ENCODE measurements at places on chromosomes 7 and 10. TPM values are rescaled to one million over a fixed set of nuclear protein-coding genes. Genes with fewer than 3 reads are reported as not detected.

GRCh38 chr7:156777364-156778069 is 115.5 kb downstream of the LMBR1 start:
- no peak for DNase-seq

GRCh38 chr7:135758531-135758932 is 9.9 kb upstream of the FAM180A start:
- DNase-seq, result peak; percentile 52

- DNase-seq, result no peak
Observed at GRCh38 chr10:78170026-78170475, 136.4 kb downstream of the RPS24 start.

- DNase-seq, result no peak
Observed at GRCh38 chr7:106863274-106863997, 1.6 kb upstream of the PIK3CG start.

DNA sequence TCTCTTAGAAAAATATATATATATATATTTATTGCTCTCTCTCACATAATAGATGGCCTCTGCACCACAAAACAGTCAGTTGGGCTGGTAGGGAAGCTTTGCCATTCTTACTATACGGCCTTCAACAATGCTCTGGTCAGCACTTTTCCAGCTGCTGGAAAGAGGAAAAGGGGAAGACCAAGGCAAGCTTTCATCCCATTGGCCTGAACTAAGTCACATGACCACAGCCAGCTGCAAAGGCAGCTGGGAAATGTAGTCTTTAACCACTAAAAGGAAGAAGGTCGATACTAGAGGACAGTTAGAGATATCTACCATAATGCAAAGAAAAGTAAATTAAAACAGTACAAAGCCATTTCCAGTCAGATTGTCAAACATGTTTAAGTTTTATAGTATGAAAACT is 58.4 kb upstream of the MACROH2A2 start:
- DNase-seq, result no peak

- DNase-seq, result no peak
Observed at GRCh38 chr7:2499719-2500430, 19.7 kb upstream of the LFNG start.

DNA sequence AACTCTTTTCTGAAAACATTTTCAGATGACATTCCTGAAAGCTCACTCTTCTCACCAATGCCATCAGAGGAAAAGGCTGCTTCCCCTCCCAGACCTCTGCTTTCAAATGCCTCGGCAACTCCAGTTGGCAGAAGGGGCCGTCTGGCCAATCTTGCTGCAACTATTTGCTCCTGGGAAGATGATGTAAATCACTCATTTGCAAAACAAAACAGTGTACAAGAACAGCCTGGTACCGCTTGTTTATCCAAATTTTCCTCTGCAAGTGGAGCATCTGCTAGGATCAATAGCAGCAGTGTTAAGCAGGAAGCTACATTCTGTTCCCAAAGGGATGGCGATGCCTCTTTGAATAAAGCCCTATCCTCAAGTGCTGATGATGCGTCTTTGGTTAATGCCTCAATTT is 16.5 kb downstream of the ANLN start:
- no peak for DNase-seq

GRCh38 chr7:50812841-50813475 is 30.3 kb upstream of the GRB10 start:
- DNase-seq, result peak; percentile 83

- peak; percentile 66 for DNase-seq
Observed at GRCh38 chr7:55020466-55020871, 1.7 kb downstream of the EGFR start.

GRCh38 chr7:116801092-116801710 is 61.2 kb upstream of the CAPZA2 start:
- DNase-seq, result no peak

GRCh38 chr7:43649755-43650274 is 66.9 kb downstream of the STK17A start:
- DNase-seq, result no peak

GRCh38 chr10:86341361-86341811 is 25.2 kb downstream of the GRID1 start:
- peak; percentile 25 for DNase-seq

GRCh38 chr7:47406801-47407129 is 175.1 kb downstream of the TNS3 start:
- DNase-seq, result no peak

- DNase-seq, result no peak
Observed at GRCh38 chr7:150337659-150338081, 3.8 kb downstream of the RARRES2 start.

DNA sequence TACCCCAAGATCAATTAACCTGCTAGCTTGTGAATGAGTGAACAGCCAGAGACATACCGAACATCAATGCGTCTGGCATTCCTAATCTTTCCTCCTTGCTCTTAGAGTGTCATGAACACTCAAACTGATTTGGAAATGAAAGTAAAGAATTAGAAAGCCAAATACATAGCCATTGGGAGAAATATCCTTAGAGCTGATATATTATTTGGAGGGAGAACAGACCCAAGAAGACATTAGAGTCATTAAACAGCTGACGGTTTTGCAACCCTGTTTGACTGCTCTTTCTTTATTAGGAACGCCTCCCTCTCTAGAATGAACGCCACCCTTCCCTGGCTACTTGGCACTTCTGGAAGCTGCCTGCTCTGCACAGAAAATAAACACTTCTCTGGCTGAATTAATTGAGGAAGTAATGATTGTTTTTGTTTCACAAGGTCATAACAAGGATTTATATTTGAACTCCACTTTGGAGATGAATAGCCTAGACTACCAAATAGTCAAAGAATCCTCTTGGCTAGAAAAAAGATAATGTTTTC is 42.8 kb downstream of the CTTNBP2 start:
- no peak for DNase-seq

DNA sequence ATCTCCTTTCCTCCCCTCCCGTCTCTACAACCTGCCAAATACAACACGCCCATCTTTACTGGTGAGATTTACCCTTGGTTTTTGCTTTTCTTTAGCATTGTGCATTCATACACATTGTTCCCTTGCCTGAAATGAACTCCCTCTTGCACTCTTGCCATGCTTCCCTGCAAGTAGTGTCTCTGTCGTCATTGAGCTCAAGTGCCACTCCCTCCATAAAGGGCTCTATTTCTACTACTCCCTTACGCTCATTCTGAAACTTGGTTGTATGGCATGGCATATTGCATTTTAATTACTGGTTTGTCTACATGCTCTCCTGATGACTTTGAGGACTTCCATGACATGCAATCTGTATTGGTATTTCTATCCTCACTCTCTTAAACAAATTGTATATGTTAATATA is 242.7 kb downstream of the THSD7A start:
- no peak for DNase-seq

DNA sequence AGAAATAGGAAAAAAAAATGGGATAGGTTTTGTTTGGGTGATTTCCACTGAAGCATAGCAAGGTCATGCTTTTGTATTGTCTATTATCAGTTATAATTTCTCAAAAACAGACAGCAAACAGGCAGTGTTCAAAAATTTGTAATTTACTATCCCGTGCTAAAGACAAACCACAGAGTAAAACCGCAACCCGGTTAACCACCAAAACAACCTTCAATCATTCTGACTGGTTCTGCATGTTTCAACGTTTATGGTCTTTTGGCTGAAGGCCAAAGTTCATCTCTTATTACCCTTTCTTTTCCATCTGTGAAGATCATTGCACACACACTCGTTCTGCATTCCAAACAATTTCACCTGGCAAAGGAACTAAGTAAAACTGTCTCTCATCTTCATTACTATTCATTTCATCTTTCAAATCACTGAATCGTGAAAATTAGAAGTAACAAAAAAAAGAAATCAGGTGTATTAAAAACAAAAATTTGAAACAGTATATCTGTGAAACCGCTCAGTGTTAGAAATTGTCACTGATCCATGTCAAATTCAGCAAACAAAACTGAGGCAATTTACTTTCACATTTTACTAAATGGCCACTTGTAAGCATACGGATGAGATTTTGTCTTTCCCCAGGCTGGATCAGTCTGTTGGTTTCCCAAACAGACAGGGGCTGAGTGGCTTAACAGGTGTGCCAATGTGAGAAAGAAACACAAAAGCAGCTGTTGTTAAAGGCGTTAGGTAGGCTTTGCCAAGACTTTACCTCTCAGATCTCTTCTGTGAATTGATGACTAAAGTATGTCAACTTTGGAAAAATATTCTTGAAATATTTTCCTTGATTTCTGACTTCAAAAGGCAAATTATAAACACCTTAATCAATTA is 539.6 kb downstream of the CNTNAP2 start:
- DNase-seq, result no peak

- no peak for DNase-seq
Observed at GRCh38 chr7:2608921-2609411, 22.8 kb upstream of the TTYH3 start.

DNA sequence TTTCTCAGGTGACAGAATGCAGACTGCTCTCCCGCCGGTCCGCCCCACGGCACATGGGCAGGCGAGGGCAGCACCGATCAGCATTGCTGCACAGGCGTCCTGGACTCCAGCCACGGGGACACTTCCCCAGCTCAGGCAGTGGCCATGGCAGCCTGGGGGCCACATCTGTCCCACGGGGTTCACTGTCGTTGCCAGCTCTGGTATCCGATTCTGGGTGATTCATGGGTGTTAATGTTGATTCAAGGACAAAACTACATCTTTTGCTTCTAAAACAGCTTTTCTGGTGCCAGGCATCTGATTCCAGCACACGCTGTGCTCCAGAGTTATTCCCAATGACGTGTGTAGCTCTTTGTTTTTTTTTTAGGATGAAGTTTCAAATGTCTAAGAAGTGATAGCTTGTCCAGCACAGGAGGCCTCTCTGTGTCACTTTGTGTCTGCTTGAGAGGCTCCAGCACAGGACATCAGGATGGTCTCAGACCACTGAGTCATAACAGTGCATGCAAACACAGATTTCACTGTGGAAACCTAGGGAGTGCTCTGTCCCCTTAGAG is 218.0 kb downstream of the WDR37 start:
- DNase-seq, result no peak

GRCh38 chr10:74363727-74364126 is 212.7 kb downstream of the ADK start:
- no peak for DNase-seq

- no peak for DNase-seq
Observed at GRCh38 chr10:75016325-75016724, 95.1 kb upstream of the SAMD8 start.

- DNase-seq, result no peak
Observed at GRCh38 chr7:158613481-158613880, 25.9 kb upstream of the PTPRN2 start.

DNA sequence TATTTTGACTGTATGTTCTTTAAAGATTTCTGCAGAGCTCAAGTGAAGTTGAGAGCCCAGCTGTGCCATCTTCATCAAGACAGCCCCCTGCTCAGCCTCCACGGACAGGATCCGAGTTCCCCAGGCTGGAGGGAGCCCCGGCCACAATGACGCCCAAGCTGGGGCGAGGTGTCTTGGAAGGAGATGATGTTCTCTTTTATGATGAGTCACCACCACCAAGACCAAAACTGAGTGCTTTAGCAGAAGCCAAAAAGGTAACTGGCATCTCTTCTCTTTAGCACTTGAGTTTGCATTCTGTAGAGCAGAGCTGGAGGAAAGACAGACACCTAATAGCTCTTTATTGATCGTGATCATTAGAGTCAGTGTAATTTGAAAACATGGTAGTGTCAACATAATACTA is 33.7 kb downstream of the MCM10 start:
- DNase-seq, result no peak

DNA sequence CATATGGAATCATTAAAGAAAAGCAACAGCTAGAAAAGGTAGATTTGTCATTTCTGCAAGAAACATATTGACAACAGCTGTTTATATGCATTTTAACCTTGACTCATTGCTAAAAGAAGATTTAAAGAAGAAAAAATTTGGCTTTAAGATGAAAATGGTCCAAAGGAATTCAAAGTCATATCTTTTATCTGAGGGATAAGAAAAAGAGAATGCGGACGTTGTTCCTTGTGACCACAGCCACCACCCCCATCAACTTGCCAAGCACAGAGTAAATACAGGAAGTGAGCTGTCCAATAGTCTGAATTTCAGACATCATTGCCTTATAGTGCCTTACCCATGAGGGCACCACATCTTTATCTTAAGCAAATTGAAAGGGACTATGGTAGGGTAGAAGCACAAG is 7.3 kb upstream of the CRPPA start:
- no peak for DNase-seq

- DNase-seq, result no peak
Observed at GRCh38 chr10:133196936-133197758, 32.9 kb upstream of the UTF1 start.

GRCh38 chr10:18179891-18180290 is 39.7 kb downstream of the CACNB2 start:
- DNase-seq, result no peak

- no peak for DNase-seq
Observed at GRCh38 chr10:114498413-114499111, 94.3 kb upstream of the AFAP1L2 start.

Gene VIPR2
- 15.2 TPM for total RNA-seq

Gene LIPJ
- total RNA-seq, result not detected

Gene CD36
- 1,239 TPM for total RNA-seq

Gene AOAH
- 2.7 TPM for total RNA-seq

Gene TMEM139
- 16.1 TPM for total RNA-seq

Gene CPXM2
- total RNA-seq, result 2.6 TPM

Gene C10orf71
- 108 TPM for total RNA-seq

Gene PON1
- not detected for total RNA-seq

Gene LGI1
- total RNA-seq, result 0.13 TPM

Gene SYT15B
- 0.89 TPM for total RNA-seq

Gene TMEM213
- not detected for total RNA-seq

Gene OR6B1
- total RNA-seq, result not detected
